ENCODE measurements at places on chromosomes 3 and 15. TPM values are rescaled to one million over a fixed set of nuclear protein-coding genes. Genes with fewer than 3 reads are reported as not detected.

MB21D2 gene
- 5.2 TPM for total RNA-seq

SLC2A2 gene
- total RNA-seq: not detected

CD200 gene
- not detected for total RNA-seq

MEX3B gene
- 3.1 TPM for total RNA-seq

DUOXA2 gene
- total RNA-seq: not detected
